ENCODE measurements at places on chromosomes 11 and 22.

DNA sequence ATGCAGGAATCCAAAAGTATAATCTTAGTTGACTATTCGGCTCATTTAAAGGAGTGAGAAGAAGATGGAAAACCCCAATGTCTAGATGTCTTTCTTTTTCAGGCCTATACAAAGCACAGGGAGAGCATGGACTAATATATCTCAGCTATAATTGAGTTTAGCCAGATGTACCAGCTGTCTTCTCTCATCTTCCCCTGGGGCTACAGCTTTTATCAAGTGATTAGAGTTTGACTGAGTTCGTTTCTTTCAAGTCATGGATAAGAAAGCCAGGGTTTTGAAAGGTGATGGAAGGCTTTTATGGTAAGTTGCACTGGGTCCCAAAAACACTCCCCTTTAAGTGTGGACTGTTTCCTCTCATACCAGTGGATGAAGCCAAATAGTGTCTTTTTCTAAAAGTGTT, 1172.8 kb upstream of the TENM4 start:
- no peak for DNase-seq

DNA sequence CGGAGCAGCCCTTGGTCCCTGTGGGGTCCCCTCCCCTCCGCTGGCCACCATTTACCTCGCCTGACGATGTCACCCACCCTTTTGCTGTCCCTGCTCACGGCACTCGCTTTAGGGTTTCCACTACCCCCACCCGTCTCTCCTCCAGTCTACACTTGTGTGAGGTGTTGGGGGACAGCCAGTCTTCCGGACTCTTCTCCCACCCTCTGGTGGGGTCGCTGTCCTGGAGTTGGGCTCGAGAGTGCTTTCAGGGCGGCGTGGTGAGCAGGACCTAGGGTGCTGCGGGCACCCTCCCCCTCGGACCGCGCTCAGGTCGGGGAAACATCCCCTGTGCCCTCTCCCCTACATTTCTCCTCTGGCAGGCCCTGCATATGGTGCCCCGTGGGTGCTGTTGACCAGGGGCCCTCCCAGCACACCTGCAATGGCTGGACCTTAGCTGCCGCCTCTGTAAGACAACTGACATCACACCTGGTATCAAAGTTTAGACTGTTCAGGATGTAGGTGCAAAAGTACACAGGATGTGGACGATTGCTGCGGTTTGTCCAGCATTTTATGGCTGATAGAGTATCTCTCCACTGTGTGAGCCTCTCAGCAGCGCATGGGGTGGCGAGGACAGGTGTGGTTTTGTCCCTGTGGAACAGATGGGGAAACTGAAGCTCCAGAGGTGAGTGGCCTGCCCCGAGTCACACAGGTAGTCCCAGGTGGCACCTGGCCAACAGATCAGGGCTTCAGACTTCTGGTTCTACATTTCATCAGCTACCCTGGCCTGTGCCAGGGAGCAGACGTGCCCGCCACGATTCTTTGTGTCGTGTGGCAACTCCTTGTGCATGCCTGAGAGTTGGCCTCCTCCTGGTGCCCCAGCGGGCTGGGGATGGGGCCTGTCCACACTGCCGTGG, 1.2 kb downstream of the GRK2 start:
- no peak for DNase-seq

DNA sequence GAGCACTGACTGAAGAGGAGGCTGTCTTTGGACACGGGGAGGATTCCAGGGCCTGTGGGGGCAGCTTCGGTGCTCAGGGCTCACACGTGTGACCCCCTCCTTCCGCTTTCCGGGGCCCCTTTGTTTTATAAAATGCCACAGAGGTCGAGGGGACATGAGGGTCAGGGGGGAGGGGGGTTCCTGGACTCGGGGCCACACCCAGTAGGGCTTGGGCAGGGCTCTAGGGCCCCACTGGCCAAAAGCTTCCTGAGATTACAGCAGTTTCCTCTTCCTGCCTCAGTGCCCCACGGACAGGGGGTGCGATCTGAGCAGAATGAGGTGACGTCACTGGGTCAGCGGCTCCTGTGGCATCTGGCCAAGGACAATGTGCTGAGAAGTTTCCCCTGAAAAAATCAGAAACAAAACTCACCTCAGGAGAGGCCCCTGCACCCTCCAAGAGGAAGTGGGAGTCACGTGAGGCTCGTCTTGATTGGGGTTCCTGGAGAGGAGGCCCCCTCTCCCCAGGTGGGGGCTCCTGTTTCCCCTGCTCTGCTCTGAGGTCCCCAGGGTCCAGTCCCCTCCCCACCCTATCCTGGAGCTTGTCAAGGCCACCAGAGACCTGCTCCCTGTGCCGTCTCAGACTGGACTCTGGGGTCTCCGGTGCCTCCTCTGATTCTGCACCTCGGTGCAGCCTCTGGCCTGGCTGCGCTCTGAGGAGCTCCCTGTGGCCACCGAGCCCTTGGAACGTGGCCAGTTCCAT, 6.4 kb upstream of the IFITM3 start:
- DNase-seq = no peak

DNA sequence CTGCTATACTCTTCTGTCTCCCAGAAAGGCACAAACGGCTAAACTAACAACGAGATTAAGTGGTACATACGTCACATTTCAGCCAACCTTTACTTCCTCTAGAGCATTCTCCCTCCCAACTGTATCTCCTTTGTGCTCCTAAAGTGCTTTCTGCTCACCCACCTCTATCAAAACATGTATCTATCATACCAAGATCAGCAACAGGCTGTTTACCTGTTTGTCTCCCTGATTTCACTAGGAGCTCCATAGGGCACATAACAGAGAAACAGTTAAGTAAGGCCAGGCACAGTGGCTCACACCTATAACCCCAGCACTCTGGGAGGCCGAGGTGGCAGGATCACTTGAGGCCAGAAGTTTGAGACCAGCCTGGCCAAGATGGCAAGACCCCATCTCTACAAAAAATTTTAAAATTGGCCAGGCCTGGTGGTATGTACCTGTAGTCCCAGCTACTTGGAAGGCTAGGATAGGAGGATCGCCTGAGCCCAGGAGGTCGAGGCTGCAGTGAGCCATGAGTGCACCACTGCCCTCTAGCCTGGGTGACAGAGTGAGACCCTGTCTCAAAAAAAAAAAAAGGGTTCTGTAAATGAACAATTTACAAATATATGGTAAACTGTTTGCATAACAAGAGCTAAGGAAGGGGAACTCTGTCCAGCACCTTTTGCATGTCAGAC, 2.8 kb downstream of the NDUFC2 start:
- DNase-seq = no peak

DNA sequence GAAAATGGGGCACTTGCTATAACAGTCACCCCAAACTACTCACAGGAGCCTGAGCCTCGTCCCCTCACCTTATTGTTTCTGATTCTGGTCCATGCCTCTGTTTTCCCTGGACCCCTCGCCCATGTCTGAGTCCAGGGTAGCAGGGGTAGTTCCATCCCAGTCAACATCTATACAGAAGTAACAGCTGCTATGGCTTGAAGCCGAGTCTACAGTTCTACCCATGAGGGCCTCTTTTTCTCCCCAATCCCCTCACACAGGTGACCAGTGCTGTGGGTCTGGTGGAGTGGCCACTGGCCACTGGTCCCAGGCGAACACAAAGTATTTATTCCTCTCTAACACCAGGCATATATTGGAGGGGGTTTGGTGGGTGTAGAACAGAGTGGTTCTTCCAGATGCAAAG, 116.4 kb downstream of the ZNF280B start:
- DNase-seq = no peak

GRCh38 chr11:9669954-9670353, 6.1 kb downstream of the SWAP70 start:
- no peak for DNase-seq

DNA sequence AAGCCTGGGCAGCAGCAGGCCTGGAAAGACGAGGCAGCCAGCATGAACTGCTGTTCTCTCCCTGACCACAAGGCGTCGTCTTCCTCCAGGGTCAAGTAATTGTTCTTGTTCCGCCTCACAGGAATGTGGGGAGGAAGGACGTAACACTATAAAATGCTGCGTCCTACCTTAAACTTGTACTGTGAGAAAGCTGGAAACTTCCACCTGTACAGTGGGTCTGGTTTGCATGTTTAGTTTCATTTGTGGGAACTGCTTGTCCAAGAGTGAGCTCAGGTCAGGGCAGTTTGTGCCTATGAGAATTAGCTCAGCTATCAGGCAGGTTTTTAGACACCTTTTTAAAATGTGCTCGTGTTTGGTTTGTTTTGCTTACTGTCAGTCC, 55.2 kb downstream of the PANX1 start:
- peak; percentile 64 for DNase-seq

- DNase-seq = no peak
Observed at GRCh38 chr11:16871368-16871767, 132.9 kb downstream of the C11orf58 start.

- no peak for DNase-seq
Observed at GRCh38 chr11:110011595-110011994, 81.6 kb upstream of the ZC3H12C start.

GRCh38 chr11:70756756-70757155, 358.4 kb downstream of the CTTN start:
- DNase-seq = no peak

DNA sequence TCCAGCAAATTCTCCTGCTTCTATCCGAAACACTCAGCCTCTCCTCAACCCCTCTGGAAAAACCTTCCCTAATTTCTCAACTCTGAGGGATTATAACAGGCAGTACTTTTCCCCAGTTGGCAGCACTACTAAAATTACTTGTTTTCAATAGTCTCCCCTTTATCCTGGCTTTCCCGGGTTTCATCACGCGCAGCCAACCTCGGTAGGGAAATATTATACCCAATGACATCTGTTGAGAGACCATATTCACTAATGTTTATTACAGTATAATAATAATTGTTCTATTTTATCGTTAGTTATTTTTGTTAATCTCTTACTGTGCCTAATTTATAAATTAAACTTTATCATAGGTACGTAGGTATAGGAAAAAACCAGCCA, 330 bp upstream of the POLD3 start:
- DNase-seq = no peak

DNA sequence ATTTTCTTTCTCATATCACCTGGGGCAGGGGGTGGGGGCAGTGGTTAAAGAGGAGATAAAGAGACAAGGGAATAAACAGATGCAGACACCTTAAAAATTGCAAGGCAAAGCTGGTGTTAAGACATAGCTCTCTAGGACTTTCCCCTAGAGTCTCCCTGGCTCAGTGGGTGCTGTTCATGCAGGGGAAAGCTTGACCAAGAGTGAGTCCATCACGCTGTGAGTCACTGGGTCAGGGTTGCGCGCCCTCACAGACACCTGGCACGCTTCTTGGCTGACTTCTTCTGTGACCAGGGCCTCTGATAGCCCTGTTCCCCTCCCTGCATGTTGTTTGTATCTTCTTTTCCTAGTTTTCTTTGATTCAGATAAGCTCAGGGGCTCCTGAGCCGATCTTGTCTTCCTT, 31.9 kb downstream of the COMMD9 start:
- no peak for DNase-seq

DNA sequence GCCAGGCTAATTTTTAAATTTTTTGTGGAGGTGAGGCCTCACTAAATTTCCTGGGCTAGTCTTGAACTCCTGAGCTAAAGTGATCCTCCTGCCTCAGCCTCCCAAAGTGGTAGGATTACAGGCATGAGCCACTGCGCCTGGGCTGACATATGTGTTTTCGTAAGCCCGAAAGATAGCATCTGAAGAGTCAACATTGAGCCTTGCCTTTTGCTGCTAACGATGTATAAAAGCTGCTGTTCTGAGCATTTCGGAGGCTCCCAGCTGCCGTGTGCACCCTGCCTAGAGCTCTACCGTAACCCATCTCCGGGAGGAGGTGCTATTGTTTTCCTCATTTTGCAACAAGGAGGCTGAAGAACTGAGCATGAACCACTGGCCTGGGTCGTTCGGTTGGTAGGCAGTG, 18.1 kb upstream of the PPP6R3 start:
- DNase-seq = no peak

GRCh38 chr11:33449798-33450197, 192.6 kb downstream of the HIPK3 start:
- DNase-seq = no peak

DNA sequence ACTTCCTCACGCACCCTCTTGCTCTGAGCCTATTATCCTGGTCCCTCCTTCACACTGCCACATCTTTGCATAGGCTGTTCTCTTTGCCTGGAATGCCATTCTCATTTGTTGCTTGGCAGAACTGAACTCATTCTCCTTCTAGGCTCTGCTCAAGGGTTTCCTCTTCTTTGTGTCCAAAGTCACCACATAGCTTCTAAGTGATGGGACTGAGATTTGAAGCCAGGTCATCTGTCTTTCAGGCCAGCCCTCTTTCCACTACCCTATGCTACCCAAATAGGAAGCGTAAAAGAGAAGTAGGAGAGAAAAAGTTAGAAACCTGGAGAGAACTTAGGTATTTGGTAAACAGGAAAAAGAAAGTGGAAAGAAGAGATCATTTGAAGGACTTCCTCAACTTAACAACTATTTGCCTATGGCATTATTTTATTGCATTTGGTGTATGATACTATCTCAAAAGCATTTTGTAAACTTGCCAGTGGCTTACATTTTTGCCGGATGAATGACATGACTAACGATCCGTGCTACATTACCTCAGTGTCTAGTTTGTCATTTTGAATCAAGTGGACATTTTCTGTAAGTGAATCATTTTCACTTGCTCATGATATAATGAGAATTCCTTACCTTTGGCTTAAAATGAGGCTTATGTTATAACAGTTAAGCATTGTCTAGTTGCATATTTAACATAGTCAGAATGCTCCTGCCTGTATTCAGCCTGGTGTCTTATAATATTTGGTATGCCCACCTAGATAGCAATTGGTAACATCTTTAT, 18.5 kb downstream of the NF2 start:
- no peak for DNase-seq

DNA sequence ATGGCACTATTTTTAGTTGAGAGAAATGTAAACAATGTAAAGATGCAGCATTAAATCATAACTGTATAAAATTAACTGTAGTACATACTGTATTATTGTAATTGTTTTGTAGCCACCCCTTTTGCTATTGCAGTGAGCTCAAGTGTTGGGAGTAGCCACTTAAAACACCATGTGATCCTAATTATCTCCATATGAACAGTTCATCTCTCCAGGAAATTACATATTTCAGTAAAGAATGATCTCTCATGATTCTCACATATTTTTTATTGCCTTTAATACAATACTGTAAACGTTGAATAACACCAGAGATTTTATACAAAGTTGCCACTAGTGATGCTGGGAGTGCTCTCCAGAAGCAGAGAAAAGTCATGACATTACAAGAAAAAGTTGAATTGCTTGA, 1768.6 kb downstream of the LRRC4C start:
- no peak for DNase-seq

DNA sequence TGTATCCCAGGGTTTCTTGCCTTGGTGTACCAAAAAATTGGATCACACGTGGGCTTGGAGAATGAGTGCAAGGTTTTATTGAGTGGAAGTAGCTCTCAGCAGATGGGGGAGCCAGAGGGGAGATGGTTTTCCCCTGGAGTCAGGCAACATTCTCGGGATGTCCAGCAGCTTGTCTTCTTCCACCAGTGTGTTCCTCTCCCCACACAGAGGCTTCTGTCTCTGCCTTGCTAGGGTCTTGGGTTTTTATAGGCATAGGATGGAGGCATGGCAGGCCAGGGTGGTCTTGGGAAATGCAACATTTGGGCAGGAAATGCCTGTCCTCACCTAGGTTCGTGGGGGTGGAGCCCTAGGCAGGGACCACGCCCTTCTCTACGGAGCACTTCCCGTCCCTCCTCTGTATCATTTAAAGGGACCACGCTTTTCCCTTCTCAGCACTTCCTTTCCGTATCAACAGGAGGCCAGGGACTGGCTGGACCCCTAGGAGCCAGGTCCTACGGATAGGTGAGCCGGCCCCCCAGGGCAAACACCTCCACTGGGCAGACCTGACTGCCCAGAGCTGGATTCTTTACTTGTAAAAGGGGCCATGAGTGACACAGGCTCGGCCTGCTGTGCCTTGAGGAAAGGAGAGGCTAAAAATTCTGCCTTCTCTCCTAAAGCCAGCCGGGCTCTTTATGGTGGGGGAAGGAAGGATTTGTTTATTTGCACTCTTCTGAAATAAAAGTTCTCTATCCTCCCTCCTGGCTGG, 55.3 kb upstream of the CCDC188 start:
- DNase-seq = no peak
